ENCODE measurements at places on chromosomes 4 and X. TPM values are rescaled to one million over a fixed set of nuclear protein-coding genes. Genes with fewer than 3 reads are reported as not detected.

- peak; percentile 1 for DNase-seq
Measured at GRCh38 chr4:44927399-44928380, 201.3 kb upstream of the GNPDA2 start.

The EDA gene
- total RNA-seq, result 0.06 TPM

The SULT1B1 gene
- 0.17 TPM for total RNA-seq

GRCh38 chrX:26146024-26146423, 7.9 kb downstream of the MAGEB18 start:
- no peak for DNase-seq

The EXOC1L gene
- total RNA-seq, result not detected

DNA sequence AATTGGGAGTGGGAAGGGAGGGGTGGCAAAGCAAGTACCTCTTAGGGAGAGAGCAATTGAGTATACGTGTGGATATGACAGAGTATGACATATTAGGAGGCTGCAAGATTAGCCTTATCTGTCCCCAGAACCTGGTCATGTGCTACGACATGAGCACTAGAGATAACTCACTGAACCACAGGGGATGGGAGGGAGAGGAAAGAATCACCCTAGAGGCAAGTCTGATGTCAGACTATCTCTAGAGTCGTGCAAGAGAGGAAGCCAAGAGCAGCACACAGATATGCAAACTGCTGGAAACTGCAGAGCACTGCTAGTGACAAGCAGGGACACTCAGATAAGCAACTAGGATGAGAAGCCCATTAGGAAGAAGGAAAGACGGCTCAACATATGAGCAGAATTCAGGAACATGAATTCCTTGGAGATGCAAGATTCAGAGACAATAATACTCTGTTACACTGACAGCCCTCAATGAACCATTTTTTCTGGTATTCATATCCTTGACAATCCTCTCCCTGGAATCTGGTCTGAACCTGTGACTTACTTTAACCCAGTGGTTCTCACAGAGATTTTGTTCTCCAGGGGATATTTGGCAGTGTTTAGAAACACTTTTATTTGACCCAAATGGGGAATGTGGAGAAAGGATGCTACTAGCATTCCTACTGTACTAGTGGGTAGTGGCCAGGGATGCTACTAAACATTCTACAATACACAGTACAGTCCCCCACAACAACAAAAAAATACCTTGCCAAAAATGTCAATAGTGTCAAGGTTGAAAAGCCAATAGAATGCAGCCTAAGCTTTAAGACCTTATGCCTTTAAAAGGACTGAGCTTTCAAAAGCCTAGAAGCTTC, 84.0 kb upstream of the BMP2K start:
- DNase-seq, result no peak

GRCh38 chr4:162506253-162506652, 342.5 kb upstream of the FSTL5 start:
- no peak for DNase-seq

GRCh38 chr4:61445374-61446063, 245.4 kb downstream of the ADGRL3 start:
- no peak for DNase-seq

- no peak for DNase-seq
Measured at GRCh38 chrX:118508635-118509034, 13.0 kb downstream of the DOCK11 start.

GRCh38 chrX:6980981-6981380, 166.5 kb upstream of the STS start:
- DNase-seq, result no peak

DNA sequence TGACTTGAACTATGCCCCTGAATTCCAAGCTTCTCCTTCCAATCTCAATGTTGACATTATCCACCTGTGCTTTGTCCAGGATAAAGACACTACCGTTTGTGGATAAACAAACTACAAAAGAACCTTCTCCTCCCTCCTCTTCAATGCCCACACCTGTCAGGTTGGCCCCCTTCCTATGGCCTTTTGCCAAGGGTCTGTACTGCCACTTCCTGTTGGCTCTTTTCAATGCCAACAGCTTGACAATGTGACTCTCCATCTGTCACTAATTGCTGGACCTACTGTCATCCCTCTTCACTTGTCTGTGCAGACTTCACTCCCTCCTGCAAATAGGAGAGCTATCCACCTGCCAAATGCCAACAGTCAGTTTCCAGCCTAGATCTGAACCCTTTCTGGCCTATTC, 35.8 kb upstream of the MID1 start:
- no peak for DNase-seq

The MAML3 gene
- 0.19 TPM for total RNA-seq

The SPANXB1 gene
- not detected for total RNA-seq

DNA sequence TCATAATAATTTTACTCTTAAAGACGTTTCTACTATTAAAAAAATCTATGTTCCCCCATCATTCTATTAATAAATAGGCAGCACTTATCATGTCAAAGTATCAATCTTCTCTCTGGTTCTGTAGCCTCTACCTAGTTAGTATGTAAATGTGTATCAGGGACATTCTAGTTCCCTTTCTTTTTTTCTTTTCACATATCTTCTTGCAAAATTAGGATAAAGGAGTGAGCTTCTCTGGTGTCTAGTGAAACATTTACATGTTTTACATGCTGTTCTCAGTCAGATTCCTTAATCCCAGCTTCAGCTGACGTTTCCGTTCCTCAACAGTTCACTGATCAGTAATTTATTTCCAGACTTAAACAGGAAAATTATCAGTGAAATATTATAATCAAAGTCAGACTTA, 11.8 kb downstream of the PCDH10 start:
- DNase-seq, result no peak

DNA sequence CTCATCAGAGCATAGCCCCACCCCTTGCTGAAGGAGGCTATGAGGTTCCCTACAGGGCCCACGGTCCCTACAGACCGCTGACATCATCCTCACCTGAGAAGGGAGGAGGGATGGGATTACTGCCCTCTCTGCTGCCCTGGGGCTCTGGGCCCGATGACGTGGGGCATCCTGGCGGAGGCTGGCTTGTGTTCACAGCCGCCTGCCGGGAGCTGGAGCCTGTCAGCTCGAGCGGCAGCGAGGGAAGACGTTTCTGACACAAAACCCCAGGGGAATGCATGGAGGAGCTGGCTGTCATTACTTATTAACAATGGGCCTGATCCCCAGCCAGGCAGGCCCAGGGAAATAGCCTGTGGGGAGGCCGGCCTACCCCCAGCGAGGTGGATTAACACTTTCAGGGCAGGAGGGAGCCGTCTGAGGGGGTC, 106.6 kb upstream of the ATP6AP2 start:
- DNase-seq, result no peak

GRCh38 chr4:82371497-82371896, 2.3 kb downstream of the HNRNPD start:
- DNase-seq, result no peak

The UGT2B11 gene
- total RNA-seq, result not detected

The TBX22 gene
- total RNA-seq, result not detected

- peak; percentile 80 for DNase-seq
Measured at GRCh38 chr4:55503169-55503568, 43.5 kb downstream of the CLOCK start.

The SLC30A9 gene
- 85.8 TPM for total RNA-seq

DNA sequence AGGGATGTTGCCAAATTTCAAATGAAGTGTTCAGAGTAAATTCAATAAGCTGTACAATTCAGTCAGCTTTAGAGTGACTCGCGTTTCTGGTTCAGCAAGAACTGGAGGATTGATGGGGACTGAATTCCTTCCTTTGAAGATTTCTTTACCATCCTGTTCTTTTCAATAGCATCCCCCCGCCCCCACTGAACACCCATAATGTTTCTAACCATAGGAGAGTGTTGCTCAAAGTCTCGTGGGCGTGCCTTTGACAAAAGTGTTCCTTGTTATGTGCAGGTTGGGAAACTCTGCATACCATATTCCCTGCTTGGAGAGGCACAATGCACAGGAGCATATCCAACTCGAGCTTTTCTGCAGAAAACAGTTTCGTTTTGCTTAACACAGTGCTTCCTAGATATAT, 323.5 kb upstream of the CASK start:
- no peak for DNase-seq

- DNase-seq, result no peak
Measured at GRCh38 chrX:130049821-130050220, 60.5 kb downstream of the ELF4 start.

All from LHCN-M2 (cell line).